ENCODE measurements at places on chromosomes 1 and 21. TPM values are rescaled to one million over a fixed set of nuclear protein-coding genes. Genes with fewer than 3 reads are reported as not detected.

The ADAMTS5 gene
- total RNA-seq, result 17.3 TPM

The PDPN gene
- 12.2 TPM for total RNA-seq

The MEX3A gene
- 34.5 TPM for total RNA-seq

The TRIM17 gene
- total RNA-seq, result 6.1 TPM

The SYT2 gene
- total RNA-seq, result under 0.01 TPM

The FCER1A gene
- total RNA-seq, result not detected

The CDKN2C gene
- total RNA-seq, result 0.07 TPM

The GPR37L1 gene
- 0.04 TPM for total RNA-seq

The SELL gene
- not detected for total RNA-seq

The DNAJC6 gene
- total RNA-seq, result 8.3 TPM

The GUCA2A gene
- not detected for total RNA-seq

The CYYR1 gene
- total RNA-seq, result 6.4 TPM

The NRAS gene
- total RNA-seq, result 74.3 TPM

The RO60 gene
- 96.3 TPM for total RNA-seq

The POLR3C gene
- total RNA-seq, result 43.4 TPM

The METTL18 gene
- total RNA-seq, result 12.6 TPM

The LCE2A gene
- not detected for total RNA-seq

The TRPM2 gene
- total RNA-seq, result 2.9 TPM
